Suppressor macrophage treated with lipopolysaccharide for 1 hour (primary cell): ENCODE measurements at places on chromosomes 7 and 10.
A peak's percentile ranks its signal among the peaks of the same experiment; 100 is the strongest.

- no peak for DNase-seq
Observed at GRCh38 chr10:26467639-26468038, 29.5 kb downstream of the APBB1IP start.

DNA sequence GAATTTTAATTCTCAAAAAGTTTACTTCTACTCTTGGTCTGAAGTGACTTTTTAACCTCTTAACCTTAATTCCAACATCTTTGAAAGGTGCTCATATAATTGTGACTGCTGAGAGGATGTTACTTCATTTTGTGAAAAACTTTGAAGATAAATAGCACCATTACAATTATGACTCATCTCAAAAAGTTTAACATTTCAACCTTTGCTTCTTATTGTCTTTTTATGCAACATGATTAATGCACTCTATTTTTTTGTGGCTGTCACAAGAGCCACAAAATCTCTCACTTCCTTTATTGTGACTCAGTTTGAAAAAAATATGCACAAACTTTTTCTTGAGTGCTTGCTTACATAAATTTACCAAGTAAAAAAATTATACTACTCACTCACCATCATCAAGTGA lies 383.1 kb downstream of the LRRTM3 start:
- DNase-seq, result no peak

DNA sequence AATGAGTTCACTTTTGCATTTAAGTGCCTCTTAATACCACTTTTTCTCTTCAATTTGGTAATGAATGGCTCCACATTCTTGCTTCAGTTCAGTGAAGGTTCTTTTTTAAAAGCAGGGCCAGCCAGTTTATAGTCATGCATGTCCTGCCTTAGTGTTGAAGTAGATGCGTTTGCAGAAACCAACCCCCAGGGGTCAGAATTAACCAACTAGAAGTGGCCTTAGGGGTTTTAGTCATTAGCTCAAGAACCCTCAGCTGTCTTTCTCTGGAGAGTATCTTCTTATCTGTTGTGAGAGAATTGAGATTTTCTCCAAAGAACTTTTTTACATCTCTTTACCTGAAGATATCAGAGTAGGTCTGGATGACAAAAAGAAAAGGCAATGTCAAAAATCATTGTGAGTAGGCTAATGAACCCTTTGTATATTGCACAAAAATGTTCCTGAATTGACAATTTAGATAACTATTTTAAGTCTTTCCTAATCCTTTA lies 82.2 kb downstream of the PIK3CG start:
- peak; percentile 84 for DNase-seq

- no peak for DNase-seq
Observed at GRCh38 chr10:8520382-8520781, 465.9 kb downstream of the GATA3 start.

- DNase-seq, result no peak
Observed at GRCh38 chr7:131272086-131272485, 55.6 kb upstream of the MKLN1 start.

DNA sequence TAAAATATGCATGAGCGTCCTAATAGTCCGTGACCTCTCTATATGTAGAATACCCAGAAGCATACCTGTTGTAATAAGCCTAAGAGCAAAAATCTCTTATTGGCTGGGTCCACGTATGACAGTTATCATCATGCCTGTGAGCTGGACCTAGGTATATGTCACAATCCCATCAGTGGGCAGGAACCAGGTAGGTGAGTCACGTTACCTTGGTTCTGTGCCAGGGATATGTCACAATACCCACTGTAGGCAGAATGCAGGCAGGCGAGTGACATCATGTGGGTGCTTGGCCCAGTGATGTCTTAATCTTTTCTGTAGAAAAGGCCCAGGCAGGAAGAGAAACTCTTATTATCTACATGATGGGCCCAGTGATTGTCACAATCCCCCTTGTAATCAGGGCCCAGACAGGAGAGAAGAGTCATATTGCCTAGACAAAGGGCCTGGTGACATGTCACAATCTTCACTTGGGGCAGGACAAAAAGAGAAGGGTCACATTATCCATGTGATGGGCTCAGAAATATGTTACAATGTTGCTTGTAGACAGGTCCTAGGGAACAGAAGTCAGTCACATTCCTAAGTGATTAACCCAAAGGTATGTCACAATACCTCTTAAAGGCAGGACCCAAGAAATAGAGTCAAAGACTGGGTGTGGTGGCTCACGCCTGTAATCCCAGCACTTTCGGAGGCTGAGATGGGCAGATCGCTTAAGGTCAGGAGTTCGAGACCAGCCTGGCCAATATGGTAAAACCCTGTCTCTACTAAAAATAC lies 12.9 kb upstream of the ZNF736 start:
- no peak for DNase-seq

GRCh38 chr10:31507427-31507826 lies 188.4 kb downstream of the ZEB1 start:
- DNase-seq, result no peak

DNA sequence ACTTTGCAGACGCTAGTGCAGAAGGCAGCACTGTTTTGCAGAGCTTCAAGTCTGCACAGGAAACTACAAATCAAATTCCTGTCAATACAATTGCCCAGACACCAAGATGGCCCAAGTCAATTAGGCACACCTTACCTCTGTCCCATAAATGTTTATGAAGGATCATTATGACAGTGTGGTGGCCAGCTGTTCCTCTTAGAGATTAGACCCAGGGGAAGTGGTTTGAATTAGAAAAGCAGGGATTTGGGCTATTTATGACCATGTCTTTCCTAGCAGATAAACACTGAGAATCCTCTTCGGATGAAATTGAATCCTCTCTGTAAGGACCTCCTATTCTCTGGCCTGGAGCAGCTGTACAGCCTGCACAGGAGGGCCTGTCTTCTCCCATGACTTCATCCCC lies 9.9 kb upstream of the NEUROG3 start:
- DNase-seq, result no peak

GRCh38 chr7:52797801-52798200 lies 237.6 kb upstream of the POM121L12 start:
- DNase-seq, result no peak

DNA sequence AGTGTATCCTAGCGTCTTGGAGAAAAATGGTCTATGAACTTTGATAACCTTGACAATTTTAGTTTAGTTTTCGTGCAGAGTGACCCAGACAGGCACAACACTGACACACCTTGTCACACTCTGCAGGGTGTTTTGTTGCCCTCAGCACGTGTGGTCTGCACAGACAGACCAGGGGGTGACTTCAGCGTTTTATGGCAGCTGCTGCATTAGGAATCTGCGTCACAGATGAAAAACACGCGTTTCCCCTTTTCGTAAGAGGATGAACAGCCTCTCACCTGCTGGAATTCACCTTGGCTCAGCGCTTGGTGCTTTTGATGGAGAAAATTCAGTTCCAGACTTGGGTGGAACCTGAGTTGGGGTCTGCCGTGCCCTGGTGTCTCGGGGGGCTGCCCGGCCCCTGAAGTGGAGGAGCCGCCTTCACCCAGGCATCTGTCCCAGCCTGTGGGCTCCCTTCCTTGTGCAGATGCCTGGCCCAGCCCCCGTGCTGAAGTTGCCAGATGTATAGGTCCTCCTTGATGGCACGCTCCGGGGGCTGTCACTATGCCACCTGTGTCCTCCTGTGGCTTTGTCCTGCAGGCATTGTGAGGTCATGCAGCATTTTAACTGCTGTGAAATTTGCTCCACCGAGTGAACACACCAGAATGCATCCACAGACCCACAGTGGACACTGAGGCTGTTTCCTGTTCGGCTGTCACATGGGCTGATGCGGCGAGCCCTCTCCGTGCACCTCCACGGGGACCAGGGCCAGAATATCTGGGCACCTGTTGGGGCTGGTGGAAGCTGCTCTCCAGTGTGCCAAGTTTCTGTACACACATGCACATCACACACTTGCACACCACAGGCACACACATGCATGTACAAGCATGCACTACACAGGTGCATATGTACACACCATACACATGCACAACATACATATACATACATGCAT lies 18.3 kb downstream of the INPP5A start:
- no peak for DNase-seq

DNA sequence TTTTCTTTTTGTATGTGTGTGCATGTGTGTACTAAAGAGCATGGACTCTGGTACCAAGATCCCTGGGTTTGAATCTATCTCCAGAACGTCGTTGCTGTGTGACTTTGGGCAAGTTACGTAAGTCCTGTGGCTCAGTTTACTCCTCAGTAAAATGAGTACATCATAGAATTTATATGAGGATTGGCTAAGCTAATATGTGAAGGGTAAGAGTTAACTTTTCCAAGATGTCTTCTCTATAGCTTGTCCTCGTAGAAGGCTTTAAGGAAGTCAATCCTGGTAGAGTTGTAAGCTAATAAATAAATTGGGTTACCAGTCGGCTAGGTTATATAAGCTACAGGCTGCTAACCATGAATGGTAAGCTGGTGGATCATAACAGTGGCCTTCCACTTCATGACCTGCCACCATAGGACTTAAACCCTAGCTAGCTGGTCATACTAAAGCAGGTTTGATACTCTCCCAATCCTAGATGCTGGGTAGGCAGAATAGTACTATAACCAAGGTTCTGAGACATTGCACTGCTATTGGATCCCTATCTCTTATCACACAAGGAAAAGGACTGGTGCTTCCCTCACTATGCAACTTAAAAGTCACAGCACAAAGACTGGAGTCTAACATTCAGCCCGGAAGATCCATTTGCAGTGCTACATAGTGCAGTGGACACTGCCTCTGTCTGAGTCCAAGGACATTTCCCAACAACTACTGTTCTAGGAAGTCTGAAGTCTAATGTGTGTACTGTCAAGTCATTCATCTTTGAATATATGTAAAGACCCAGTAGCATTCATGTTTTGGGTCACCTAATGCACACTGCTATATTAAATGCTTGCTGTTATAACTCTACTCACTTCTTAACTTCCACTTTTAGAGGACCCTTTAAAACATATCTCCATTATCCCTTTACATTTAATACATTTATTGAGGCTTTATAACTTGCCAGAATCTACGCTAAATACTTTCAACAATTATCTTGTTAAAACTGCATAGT lies 156.2 kb downstream of the CRPPA start:
- DNase-seq, result no peak

DNA sequence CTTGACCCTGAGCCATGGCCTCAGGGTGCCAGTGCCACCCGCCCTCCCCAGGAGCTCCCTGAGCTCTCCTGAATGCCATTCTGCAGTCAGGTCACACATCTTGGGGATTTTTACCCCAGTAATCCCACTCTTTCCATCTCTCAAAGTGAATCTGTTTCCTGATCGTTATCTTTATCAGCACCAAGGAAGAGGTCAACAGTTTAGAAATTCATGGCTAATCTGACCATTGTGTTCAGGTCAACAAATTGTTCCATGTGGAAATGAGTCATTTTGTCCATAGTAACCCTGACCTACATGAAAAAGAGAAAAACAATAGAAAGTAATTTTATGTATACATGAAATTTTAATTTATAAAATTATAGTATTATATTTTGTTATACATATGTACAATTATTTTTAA lies 28.8 kb upstream of the ZNF488 start:
- no peak for DNase-seq

DNA sequence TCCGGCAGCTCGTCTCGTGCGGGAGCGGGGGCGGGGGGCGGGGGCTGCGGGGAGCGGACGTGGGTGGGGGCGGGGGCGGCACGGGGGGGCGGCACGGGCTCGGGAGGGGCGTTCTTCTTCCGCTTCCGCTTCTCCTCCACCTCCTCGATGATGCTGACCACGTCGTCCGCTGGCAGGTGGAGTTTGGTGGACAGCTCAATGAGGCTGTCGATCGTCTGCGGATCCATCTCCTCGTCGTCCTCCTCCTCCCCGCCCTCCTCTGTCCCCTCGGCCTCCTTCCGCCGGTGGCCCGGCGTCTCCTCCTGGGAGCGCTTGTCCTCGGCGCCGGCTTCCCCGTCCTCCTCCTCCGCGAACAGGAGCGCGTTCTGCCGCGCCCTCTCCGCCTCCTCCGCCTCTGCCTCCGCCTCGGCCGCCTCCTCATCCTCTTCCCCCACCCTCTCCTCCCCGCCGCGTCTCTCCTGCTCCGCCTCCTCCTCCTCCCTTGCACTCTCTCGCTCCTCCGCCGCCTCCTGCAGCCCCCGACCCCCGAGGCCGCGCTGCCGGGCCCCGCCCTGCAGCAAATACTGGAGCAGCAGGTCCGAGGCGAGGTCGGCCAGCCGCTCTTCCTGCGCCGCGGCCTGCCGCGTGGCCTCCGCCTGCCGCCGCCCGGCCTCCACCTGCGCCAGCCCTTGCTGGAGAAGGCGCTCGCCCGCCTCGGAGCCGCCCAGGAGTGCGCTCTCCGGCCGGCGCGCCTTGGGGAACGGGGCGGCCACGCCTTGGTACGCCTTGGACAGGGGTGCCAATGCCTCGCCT lies 1.9 kb downstream of the VGF start:
- no peak for DNase-seq

DNA sequence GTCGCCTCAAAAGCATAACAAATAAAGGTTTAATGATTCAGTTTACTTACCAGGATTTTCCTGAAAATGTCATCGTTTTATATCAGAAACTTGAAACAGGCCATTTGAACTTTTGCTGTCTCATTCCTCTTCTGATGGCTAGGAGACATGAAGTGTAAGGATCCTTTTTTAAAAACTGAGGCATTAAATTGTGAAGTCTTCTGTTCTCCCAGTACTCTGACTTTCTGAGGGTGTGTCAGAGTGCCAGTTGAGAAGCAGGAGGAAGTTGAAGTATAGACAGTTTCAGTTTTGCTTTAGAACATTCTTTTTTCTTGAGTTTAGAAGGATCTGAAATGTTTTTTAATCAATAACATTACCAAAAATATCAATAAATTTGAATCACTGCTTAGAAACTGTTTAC lies at the start of gene SAMD9L:
TSS of gene SAMD9L (minus strand) at position 242 of the 400 bp plus-strand sequence. CDS start 12,414 bp downstream, outside the sequence.
- peak; percentile 67 for DNase-seq

DNA sequence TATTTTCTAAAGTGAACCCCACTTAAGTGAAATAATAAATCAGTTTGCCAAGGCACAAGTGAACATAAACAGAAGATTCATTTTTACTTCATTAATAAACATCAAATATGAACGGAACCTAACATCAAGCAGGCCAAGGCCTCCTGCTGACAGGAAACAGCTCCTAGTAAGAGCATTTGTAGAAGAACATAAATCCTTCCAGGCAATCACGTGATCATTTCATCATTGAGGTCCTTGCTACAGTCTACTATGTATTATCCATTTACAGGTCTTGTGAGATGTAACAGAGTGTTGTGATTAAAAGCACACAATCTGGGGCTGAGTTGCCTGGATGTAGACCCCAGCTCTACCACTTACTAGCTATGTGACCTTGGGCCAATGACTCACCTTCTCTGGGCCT lies 70.6 kb downstream of the CALD1 start:
- DNase-seq, result no peak

DNA sequence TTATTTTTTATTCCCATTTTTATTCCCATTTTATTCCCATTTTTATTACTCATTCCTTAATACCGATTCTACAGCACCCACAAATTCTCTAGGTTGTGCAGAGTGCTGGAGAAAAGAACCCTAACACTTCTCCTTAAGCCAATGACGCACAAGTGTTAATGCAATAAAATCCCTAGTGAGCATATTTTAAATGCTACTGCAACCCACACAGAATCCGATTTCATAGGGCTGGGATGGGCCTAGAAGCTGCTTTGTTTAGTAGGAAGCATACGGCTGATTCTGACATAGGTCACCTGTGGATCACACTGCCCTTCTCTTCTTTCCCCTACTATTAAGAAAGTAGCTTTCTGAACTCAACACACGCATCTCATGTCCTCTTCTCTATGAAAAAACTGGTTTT lies 45.1 kb upstream of the CABCOCO1 start:
- DNase-seq, result no peak
